ENCODE measurements at places on chromosomes 2 and 18. TPM values are rescaled to one million over a fixed set of nuclear protein-coding genes. Genes with fewer than 3 reads are reported as not detected.

- DNase-seq, result no peak
Observed at GRCh38 chr2:85269959-85270358, 57.8 kb downstream of the TGOLN2 start.

GRCh38 chr2:32949260-32949659 is 2.5 kb downstream of the LTBP1 start:
- DNase-seq, result no peak

GRCh38 chr2:8535821-8536685 is 145.8 kb upstream of the ID2 start:
- no peak for DNase-seq

GRCh38 chr18:74760436-74760835 is 162.8 kb downstream of the ZNF407 start:
- no peak for DNase-seq

- no peak for DNase-seq
Observed at GRCh38 chr2:109523121-109523520, 90.6 kb downstream of the SEPTIN10 start.

ZNF638 gene
- 85.4 TPM for total RNA-seq

CAVIN2 gene
- 103 TPM for total RNA-seq

NOL4 gene
- not detected for total RNA-seq

LYPD6B gene
- not detected for total RNA-seq
